ENCODE measurements at places on chromosomes 6 and 20.

- DNase-seq, result no peak
Observed at GRCh38 chr6:163738725-163739407, 324.3 kb downstream of the QKI start.

DNA sequence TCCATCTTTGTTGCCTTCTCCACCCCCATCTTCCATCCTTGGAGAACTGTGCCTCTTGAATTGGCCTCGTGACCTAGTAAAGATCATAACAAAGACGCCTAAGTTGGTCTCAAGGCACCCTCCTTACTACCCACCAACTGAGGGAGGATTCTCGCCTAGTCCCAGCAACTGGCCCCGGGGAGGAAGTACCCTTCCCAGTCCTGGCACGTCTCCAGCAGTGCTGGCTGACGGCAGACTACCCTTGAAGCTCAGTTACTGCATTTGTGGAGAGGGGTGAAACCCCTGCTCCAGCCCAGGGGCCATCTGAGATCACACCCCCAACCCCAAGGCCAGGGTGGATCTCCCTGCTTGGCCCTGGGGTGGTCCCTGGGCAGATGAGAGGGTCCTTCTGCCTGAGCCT, 2.1 kb upstream of the OSBPL2 start:
- no peak for DNase-seq

DNA sequence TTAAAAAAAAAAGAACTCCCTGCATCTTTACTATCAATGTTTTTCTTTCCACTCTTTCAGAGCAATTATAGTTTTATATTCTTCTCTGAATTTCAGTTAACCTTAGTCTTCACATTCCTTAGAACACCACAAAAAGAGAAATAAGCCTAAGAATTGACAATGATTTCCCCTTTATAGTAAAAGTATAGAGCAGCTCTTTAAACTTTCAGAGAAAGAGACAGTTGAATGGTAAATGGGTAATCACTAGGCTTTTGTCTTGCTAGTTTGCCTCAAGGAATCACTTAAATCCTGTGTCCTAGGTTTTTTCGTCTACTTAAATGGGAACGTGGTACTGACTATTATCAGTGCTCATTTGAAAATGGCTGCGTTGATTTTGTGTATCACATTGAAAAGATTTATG, 31.8 kb downstream of the SLX4IP start:
- no peak for DNase-seq

DNA sequence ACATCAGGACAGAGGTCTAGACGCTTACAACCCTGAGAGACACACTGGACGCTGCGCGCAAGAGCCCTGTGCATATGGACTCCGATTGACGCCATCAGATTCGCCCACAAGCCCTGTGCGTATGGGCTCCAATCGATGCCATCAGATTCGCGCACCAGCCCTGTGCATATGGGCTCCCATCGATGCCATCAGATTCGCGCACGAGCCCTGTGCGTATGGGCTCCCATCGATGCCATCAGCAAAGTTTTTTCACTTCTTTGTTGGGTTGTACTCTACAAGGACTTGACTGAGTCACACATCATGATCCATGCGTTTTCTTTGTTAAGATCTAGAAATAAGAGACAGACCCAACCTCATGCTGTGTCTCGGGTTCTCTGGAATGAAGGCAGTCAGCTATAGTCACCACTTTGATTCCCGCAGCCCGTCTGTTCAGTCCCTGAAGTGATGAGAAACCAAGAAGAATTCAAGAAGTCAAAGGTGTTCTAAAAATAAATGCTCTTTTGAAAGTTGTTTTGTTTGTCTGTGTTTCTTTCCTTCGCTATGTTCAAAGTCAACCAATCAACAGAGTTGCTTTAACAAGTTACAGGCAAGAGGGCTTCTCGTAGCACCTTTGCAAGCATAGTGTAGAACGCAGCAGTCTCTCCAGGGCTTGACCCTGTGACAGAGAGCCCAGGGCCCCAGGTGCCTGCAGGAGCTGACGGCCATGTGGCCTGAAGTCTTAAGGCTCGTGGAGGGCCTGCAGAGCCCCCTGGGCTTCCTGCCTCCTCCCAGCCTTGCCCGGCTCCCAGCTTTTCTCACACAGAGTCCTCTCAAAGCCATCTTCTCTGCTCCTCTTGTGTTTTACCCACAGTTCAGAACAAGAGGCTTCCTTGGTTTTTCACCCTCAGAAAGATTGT, 7.9 kb downstream of the RPS6KA2 start:
- no peak for DNase-seq
